DMS79 treated with DMSO at 0.1 percent for 48 hours (cell line): ENCODE measurements at places on chromosomes 4 and X.

GRCh38 chr4:37481547-37482122, 204.5 kb downstream of the RELL1 start:
- DNase-seq = no peak

- DNase-seq = no peak
Measured at GRCh38 chrX:47514533-47515235, 31.7 kb upstream of the ZNF41 start.

GRCh38 chr4:26780539-26780938, 80.1 kb upstream of the STIM2 start:
- no peak for DNase-seq

GRCh38 chr4:153111426-153112040, 92.7 kb upstream of the TRIM2 start:
- DNase-seq = no peak

DNA sequence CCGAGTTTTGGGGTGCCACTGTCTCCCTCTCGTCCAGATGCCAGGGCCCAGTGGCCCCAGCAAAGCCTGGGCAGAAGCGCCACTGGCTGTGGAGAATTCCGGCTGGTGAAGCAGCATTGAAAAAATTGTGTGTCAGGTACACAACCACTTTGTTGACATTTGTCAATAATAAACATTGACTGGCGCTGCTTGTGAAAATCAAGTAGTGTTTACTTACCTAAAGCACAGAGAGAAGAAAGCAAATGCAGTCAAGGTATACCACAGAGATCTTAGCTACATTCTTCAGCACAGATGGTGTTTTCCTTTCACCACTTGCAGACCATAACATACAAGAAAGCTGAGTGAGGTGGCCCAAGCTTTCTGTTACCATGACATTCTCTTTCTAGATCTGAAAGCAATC, 14.5 kb upstream of the SLC7A11 start:
- DNase-seq = no peak

DNA sequence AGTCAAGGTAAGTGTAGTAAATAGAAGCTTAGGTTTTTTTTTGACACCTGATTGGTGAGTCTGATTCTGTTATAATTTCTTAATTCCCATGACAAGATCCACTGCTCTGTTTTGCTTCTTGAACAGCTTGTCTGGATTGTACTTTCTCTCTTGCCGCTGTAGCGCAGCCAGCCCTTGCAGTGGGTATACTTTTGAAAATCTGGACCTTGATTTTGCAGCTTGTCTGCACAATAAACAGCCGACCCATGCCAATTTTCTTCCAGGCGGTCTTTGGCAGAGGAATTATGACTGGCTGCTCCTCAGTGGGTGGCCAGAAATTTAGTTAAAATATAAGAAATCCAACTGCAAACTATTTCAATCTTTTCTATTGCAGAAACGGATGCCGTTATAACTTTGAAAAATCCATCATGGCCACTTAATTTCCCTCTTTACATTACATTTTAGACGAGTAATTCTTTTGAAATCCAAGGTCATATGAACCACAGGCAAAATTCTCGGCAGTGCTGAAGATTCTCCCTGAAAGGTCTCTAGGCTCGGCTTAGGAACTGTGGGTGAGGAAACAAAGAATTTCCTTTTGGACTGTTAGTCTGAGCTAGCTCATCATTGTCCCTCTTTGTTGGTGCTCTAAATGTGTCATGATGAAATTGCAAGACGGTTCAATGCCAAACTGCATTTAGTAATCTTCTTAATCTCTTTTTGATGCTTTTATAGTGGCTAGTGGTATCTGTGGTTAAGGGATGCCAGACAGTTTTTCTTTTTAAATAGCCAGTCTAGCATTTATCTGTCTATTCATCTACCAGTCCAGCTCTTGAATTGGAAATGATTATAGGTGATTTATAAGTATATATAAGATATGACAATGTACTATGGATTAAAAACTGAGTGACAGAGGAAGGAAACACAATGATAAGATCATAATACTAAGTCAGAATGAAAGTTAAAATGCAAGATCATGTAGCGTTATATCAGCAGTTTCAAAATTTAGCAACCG, 31.5 kb upstream of the PTTG2 start:
- no peak for DNase-seq

GRCh38 chr4:72604324-72604723, 35.3 kb upstream of the ADAMTS3 start:
- no peak for DNase-seq

DNA sequence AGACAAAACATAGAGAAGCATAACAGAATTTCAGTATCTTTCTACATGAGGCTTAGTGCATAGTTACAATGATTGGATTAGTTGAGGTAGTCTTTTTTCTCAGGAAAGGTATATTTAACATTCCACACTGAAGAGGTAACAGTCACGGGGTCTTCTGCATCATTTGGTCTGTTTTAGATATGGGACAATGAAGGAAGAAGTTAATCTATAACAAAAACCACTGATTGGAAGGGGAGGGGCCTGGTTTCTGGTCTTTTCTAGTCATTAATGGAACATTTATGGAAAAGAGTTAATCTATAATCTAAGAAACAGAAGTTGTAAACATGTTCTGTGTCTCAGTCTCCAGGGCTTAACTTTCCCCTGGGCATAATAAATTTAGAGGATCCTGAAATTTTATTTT, 37.3 kb upstream of the HPSE start:
- no peak for DNase-seq

DNA sequence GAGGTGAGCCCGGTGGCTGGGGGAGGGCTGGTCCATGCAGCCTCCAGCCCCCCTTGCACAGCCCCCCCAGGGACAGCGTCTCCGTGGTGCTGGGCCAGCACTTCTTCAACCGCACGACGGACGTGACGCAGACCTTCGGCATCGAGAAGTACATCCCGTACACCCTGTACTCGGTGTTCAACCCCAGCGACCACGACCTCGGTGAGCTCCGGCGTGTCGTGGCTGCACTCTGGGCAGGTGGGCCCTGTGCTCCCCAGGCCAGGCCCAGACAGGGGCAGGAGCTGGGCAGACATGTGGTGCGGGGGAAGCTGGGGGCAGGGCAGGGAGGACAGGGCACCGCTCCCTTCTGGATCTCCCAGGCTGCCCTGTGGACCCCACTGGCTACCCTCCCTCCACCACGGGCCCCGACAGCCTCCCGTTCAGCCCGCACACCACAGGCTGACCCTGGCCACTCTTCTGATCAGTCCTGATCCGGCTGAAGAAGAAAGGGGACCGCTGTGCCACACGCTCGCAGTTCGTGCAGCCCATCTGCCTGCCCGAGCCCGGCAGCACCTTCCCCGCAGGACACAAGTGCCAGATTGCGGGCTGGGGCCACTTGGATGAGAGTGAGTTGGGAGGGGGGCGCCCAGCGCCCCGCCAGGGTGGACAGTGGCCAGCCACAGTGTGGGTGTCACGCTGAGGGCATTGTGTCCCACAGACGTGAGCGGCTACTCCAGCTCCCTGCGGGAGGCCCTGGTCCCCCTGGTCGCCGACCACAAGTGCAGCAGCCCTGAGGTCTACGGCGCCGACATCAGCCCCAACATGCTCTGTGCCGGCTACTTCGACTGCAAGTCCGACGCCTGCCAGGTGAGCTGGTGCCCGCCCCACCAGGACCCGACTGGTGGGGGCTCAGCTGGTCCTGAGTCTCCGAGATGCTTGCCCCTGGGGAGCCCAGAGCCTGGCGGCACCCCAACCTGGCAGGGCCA, 5.9 kb downstream of the HGFAC start:
- no peak for DNase-seq

GRCh38 chrX:153409414-153410101, 1.7 kb upstream of the ZFP92 start:
- DNase-seq = no peak

DNA sequence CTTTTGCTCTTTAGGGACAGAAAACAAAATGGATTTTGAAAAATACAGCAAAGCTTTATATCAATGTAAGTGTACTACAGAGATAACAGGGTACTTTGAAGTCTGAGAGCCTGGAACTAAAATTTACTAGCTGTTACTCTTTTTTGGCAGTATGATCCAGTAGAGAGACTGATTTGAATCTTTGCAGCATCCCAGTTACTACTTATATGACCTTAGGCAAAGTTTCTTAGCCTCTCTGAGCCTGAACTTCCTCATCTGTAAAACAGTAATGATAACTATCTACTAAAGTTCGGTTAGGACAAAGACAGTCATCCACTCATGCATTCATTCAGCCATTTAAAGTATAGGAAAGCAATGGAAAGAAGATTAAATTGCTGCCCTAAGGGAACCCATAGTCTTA, 10.1 kb downstream of the BRWD3 start:
- no peak for DNase-seq

- peak; percentile 86 for DNase-seq
Measured at GRCh38 chr4:181258569-181258968, 984.6 kb upstream of the TENM3 start.

DNA sequence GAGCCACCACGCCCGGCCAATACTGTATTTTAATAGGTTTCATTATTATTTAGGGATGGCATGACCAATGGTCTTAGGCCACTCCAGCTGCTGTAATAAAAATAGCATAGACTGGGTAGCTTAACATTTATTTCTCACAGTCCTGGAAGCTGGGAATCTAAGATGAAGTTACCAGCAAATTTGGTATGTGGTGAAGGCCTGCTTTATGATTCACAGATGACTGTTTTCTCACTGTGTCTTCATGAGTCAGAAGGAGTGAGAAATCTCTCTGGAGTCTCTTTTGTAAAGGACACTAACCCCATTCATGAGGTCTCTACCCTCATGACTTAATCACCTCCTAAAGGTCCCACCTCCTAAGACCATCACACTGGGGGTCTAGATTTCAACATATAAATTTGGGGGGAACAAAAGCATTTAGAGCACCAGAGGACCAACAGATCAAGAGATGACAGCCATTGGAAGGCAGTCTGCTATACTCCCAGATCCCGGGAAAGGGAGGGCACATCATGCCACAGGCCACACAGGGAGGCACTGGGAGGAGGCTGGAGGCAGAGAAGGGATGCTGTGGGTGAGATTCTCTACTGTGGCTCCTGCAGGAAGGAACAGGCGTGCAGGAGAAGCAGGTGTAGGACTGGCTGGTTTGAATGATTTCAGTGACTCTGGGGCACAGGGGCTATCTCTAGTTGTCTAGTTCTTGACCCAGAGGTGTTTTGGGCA, 335.8 kb upstream of the SFRP2 start:
- no peak for DNase-seq

- no peak for DNase-seq
Measured at GRCh38 chr4:69532125-69532524, 36.4 kb upstream of the UGT2B4 start.

DNA sequence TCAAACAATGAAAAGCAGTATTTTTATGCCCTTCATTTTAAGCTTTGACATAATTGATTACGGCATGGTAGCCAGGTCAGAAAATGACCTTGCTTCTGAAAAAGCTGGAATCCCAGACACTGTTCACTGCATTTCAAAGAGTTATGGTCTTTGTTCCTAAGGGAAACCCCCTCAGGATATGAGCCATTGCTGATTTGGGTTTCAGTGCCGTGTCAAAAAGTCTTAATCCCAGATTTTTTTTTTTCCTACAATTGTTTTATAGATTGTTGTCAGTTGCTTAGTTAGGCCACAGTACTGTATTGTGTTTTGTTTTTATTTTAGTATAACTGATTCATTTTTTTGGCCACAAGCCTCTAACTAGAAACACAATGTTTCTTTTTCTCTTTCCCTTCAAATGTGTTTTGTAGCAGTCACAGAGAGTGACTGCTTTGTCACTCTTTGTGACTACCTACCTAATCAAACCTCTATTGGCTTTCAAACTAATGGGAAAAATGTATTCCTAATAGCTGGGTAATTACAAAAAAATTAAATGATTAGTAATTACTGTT, 10.3 kb downstream of the WDR44 start:
- no peak for DNase-seq

- DNase-seq = no peak
Measured at GRCh38 chr4:167190379-167190778, 43.9 kb downstream of the SPOCK3 start.

DNA sequence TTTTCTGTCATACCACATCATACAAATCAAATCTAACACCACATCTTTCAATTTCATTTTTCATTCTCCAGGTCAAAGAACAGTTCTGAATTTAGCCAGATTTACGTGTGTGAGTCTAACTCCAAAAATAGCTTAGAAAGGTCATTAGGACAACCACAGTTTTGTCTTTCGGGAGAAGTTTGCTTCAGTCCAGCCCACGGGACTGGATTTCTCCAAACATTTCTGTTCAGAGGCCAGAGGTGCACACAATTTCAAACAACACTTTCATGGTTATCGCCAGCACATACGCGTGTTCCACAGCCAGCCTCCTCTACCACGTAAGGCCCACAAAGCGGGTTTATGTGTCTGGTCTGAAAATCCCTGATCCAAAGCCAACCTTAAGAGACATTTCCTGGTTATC, 65.9 kb downstream of the VEGFC start:
- DNase-seq = no peak

DNA sequence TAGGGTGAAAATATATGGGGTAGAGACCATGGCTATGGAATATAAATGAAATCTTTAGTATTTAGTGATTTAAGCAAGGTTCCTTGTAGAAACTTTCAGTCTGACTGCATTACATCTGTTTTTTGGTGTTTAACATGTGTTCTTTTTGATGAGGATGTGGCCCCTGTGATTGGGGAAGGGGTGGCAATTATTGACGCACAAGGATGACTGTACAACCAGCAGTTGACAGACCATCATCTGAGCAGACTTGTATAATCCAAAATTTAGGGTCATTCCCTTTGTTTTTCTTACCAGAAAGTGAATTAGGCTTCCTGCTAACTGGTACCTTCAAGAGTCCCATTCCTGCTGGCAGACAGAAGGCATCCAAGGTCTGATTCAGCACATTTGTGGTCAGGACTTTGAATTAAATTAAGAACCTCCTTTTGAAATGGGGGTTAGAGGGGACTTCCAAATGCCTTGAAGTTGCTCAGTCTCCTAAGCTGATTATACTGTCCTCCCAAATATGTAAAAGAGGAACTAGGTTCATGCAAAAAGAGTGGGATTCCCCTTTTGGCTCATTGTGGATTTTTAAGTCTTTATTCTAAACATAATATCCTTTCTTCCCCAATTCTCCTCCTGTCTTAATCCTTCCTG, 112.4 kb upstream of the CXCL13 start:
- DNase-seq = no peak

DNA sequence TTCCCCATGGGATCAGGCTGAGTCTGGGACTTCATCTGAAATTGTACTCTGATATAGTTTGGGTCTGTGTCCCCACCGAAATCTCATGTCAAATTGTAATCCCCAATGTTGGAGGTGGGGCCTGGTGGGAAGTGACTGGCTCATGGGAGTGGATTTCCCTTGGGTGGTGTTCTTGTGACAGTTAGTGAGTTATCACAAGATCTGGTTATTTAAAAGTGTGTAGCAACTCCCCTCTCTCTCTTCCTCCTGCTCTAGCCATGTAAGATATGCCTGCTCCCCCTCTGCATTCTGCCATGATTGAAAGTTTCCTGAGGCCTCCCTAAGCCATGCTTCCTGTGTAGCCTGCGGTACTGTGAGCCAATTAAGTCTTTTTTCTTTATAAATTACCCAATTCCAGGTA, 61.0 kb downstream of the RASGEF1B start:
- no peak for DNase-seq

DNA sequence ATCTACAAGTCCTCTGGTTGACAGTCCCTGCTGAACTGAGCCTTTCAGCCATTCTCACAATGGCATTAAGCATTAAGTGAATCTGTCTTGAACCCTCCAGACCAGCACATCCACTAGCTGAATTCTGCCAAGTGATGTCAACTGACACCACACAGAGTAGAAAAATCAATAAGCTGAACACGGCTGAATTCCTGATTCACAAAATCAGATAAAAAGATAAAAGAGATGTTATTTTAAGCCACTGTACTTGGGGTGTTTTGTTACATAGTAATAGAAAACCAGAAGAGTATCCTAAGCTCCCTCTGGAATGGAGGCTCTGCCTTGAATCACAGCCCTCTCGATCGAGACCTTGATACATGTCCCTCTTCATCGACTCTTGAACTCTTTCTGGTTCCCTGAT, 336.5 kb downstream of the DMD start:
- DNase-seq = no peak

- no peak for DNase-seq
Measured at GRCh38 chr4:5237086-5237660, 185.9 kb downstream of the STK32B start.
